Prostate gland (tissue), 2 donors: ENCODE measurements at places on chromosomes 7 and 10.

DNA sequence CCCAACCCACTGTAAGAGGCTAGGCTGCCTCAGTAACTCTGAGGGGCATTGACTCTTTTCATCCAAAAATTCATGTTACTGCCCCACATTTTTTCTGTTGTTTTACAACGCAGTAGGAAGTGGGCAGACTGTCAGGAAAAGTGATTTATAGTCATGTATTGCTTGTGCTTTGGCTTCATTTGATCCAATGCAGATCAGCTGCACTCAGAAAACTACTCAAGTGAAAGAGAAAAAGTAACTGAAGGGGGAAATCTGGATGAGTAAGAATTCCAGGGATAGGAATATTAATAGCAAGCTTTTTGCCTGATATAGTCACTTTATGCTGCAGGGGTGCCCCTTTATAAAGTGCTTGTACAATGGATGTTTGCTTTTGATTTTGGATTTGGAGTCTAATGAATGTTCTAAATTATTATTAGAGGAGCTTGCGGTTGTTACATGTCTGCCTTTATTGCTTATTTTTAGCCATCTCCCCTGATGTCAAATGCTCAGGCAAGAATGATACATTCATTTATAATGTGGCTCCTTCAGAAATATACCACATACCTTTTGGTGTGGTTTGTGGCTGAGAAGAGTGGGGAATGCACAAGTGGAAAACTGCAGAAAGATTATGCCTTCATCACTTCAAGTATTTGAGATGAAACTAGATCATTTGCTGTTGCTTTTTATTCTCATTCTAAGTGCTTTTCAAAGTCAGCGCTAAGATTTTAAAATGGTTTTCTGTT is 86.1 kb downstream of the EGFR start:
- no peak for DNase-seq

- DNase-seq, result no peak
Observed at GRCh38 chr10:25616903-25617592, 317.0 kb upstream of the MYO3A start.

DNA sequence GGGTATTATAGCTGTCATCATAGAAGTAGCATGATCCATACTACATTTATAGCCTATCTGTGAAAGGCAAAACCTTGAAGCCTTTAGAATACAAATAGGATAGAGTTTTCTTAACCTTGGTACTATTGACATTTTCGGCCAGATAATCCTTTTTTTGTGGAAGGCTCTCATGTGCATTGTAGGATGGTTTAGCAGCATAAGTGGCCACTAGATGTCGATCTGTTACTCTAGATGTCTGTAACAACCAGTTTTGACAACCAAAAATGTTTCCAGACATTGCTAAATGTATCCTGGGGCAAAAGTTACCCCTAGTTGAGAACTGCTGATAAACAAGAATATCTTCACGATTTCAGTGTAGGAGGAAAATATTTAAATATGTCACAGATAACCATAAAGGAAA is 319.4 kb upstream of the GALNT17 start:
- no peak for DNase-seq

DNA sequence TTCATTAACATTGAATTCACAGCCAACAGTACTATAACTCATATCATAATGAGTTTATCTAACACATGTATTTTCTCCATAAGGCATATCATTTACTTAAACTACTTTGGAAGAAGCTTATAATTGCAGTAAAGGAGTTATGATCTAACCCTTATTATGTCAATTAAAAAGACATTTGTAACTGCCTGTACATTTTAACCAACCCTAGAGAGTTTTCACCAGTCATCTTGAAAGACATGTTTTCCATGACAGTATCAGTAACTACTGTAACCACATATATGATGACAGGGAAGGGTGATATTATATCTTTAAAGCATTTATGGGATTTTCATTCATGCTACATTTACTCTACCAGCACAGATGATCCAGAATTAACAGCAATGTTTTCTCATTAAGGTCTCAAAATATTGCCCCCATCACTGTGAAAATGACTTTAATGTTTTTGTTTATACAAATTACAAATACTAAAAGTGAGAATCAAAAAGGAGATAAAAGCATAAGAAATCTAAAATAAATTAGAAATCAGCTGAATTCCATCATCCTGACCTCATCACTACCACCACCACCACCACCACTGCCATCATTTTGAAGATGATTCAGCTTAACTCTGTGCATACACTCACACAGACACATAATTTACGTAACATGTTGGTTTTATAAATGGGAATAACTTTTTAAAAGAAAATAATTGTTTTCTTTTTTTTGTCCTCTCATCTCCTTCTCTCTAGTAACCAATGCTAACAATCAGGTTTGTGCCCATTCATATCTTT is 53.6 kb downstream of the MKLN1 start:
- DNase-seq, result no peak

DNA sequence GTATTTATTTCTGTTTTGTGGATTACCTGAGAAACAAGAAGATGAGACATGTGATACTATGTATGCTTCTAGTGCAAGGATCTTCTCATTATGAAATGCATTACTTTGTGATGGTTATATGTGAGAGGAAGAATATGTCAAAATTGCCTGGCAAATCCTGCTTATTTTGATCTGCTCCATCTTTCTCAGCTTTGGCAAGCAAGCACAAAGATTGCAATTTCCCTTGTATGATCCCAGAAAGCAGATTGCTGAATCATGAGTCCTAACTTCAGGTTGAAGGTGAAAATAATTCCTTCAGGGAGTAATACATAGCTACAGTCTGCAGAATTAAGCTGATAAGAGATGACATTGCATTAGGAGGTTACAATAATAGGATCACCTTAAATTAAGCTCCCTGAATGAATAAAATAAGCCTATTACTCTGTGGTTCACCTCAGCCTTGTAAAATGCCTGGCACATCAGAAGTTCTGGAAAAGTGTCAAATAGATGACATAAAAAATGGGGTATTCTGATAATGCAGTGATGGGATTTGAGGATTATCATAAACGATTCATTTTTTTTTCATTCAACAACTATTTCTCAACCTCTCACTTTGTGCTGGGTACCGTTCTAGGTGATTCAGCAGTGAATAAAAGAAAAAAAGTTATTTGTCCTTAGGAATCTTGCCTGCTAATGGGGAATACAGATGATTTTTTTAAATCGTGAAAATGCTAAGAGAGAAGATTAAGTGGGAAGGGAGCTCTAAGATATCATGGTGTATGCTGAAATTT is 120.7 kb downstream of the CHN2 start:
- no peak for DNase-seq

DNA sequence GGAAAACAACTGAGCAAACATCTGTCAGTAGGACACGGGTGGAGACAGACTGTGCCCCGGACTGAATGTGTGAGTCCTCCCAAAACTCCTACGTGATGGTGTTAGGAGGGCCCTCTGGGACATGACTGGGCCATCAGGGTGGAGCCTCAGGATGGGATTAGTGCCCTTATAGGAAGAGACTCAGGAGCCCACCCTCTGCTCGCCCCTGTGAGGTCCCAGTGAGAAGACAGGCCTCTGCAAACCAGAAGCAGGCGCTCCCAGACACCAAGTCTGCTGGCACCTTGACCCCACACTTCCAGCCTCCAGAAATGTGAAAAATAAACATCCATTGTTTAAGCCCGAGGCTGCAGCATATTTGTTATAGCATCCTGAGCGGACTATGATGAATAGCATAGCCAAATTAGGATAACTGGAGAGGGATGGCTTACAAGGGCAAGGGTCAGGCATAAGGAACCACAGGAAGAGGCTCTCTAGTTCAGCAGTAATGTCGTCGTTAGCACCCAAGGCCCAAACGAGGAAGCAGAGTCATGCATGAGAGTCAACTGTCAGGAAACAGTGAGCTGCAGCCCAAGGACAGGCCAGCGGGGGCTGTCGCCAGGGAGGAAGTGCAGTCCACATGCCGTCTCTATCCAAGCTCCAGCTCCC is 50.6 kb downstream of the PTPRN2 start:
- no peak for DNase-seq
